ENCODE measurements at places on chromosomes 2 and 18.

GRCh38 chr2:30450025-30450424 is 3.0 kb downstream of the LCLAT1 start:
- no peak for DNase-seq

- no peak for DNase-seq
Measured at GRCh38 chr2:153133716-153134115, 344.8 kb downstream of the RPRM start.

- no peak for DNase-seq
Measured at GRCh38 chr2:227703280-227703732, 14.5 kb downstream of the SLC19A3 start.

DNA sequence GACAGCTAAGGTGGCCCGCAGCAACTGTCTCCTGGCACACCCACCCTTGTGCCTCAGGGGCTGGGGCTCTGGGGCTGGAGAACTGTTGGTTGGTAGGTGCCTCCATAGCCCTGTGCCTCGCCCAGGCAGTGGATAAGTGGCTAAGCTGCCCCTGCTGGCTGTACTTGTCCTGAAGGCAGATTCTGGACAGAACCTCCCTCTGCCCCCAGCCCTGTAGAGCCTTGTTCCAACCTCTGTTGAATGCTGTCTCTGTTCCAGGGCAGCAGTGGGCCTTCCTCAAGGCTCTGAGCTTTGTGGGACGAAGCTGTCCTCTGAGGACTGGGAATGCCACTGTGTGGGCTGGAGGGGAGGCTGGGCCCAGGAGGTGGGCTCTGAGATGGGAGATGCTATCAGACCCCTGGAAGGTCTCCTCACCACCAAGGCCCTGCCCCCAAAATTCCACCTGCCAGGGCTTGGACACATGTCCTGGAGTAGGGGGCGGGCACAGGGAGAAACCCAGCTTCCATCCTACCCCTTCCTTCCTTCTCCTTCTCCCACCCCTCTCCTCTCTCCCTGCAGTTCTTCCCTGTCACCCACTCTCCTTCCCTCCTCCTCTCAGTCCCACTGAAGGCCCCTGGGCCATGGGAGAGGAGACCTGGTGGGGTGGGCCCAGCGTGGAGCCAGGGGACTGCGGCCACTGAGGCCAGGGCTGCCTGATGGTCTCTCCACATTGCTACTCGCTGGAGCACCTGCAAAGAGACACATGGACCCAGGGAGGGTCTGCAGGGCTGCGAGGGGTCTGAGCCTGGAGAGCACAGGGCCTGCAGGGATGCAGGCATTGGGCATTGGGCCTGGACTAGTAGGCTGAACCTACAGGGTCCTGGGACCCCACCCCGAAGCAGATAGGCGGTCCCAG is 1.7 kb upstream of the PDCD1 start:
- DNase-seq: no peak

DNA sequence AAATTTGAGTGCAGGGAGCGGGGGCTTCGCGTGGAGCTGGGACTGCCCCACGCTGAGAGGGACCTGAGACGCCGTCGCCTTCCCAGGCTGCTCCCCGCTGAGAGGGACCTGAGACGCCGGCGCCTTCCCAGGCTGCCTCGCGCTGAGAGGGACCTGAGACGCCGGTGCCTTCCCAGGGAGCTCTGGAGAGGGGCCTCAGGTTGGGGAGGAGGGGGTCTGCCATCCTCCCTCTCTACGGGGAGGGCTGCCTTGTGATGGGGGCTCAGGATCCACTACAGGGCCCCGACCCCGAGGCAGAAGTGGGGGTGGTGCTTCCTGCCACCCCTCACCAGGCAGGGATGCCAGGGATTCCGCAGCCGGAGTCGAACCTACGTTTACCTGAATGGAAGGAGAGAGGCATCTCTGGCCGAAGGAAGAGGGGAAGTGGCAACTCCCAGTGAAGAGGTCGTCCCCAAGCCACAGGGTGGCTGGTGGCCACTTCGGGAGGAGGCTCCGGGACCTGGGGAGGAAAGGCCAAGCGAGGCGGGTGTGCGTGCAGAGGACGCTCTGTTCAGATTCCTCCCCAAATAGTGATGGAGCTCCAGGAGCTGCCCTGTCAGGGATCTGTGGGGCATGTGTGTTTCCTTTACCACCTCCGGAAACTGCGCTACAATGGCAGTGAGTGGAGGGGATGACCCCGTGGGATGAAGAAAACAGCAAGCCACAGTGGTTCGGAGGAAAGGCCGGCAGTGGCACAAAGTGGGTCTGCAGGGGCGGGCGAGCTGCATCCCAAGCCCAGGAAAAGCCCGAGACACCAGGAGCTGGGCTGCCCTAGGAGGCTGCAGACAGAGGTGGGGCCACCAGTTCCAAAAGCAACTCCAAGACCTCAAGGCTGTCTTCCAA is 108.2 kb upstream of the CTDP1 start:
- no peak for DNase-seq

DNA sequence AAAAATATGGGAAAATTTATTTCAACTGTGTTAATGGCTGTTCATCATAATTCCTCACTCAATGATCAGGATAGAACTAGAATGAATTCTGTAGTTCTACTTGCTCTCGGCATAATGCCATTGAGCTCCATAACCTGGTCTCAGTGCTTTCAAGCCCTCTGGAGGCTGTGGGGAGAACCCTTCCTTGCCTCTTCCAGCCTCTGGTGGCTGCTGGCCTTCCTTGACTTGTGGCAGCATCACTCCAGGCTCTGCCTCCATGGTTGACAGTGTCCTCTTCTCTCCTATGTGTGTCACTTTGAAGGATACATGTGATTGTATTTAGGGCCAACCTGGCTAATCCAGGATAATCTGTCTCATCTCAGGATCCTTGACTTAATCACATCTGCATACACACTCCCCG is 26.9 kb upstream of the CABYR start:
- DNase-seq: no peak

DNA sequence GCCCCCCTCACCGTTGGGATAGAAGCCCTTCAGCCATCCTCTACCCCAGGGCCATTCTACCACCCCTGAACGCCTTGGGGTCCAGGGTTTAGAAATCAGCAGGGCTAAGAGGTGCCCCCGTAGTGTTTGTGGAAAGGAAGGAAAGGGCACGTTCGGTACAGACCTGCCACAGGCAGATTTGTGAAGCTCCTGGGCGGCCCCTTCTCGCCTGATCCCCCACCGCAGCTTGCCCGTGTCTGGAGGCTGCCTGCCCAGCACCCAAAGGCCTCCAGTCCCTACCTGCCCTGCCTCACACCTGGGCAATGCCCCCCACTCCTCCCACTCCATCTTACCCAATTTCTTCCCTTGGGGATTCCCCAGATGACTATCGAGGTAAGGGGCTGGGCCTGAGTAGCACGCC is 21.2 kb downstream of the ATP6V1C2 start:
- no peak for DNase-seq

GRCh38 chr2:191895743-191896142 is 48.9 kb upstream of the CAVIN2 start:
- DNase-seq: no peak

DNA sequence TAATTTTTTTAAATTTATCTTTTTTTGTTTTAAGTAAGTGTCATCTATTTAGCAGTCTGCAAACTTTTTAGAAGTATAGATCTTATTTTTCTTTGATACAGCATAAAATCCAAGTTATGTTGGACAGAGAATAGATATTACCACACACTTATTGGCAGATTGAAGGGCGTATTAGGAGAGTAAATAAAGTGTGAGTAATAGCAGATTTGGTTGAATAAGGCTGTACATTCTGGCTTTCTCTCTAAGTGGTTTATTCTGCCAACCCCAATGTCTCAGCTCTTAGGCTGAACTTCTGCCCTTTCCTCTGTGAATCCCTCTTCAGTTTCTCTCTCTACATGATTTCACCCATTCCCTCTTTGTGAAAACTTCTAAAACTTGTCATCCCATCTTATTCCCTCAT is 651.2 kb downstream of the DCC start:
- no peak for DNase-seq

- no peak for DNase-seq
Measured at GRCh38 chr2:95730813-95731212, 139.0 kb downstream of the TRIM43 start.

DNA sequence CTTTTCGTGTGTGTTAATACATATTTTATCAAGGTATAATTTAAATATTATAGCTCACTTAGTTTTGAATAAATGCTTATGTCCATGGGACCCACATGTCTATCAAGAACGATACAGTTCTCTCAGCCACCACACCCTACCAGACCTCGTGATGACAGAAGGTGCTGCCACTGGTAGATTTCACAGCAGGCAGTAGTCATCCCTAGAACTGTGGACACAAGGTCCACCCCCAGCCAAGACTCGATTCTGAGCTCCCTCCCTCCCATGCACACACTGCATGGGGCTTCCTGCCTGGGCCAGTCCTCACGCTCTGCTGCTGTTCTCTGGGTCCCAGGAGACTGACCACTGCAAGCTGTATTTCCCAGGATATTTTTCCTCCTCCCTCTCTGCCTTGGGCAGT is 26.5 kb upstream of the CREB1 start:
- no peak for DNase-seq

- DNase-seq: no peak
Measured at GRCh38 chr2:171800639-171801038, 93.4 kb downstream of the SLC25A12 start.

DNA sequence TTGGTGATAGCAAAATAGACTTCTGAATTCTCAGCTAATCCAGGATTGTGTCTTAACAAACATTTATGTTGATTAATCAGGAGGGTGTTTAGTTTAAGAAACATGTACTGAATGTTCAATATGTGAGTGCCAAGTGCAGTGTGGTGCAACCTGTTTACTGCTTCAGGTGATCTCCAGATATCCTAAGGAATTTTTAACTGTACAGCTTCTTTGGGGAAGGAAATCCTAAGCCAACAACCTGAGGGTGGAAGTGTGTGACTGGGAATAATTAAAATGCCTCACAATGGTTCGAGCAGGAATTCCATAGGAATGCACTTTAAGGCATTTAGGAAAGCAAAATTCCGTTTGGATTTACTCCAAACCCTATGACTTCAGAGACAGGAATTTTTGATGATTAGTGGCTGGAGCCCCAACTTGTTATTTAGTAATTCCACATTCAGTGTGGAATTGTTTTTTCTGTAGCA is 16.4 kb downstream of the CRIM1 start:
- no peak for DNase-seq

GRCh38 chr2:168601741-168602140 is 145.7 kb downstream of the CERS6 start:
- no peak for DNase-seq

GRCh38 chr2:217208867-217209266 is 349.0 kb upstream of the TNP1 start:
- DNase-seq: no peak

GRCh38 chr2:224060783-224061482 is 21.8 kb upstream of the SERPINE2 start:
- no peak for DNase-seq

- no peak for DNase-seq
Measured at GRCh38 chr2:133607679-133608078, 39.4 kb upstream of the NCKAP5 start.

DNA sequence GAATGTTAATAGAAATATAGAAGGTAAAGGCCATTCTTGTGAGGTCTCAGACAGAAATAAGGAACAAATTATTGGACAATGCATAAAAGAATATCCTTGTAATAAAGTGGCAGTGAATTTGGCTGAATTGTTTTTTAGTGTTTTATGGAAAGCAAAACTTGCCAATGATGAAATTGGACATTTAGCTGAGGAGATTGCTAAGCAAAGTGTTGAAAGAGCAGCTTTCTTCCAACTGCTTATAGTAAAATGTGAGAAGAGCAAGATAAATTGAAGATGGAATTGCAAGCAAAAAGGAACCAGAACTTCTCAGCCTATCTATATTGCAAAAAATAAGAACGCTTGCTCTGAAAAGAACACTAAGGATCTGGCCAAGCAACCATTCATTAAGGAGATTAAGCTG is 245.7 kb downstream of the MREG start:
- DNase-seq: no peak

DNA sequence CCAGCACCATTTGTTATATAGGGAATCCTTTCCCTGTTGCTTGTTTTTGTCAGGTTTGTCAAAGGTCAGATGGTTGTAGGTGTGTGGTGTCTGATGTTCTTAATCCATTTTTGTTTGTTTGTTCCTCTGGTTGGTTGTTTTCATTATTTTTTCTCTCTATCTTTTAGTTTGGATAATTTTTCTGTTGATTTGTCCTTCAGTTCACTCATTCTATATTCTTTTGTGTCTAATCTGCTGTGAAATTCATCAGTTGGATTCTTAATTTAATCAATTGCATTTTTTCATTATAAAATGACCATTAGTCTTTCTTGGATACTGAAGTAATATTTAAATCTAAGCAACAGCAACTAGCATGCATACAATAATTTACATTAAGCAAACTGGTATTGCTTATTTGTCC is 206.7 kb upstream of the TRIB2 start:
- no peak for DNase-seq

DNA sequence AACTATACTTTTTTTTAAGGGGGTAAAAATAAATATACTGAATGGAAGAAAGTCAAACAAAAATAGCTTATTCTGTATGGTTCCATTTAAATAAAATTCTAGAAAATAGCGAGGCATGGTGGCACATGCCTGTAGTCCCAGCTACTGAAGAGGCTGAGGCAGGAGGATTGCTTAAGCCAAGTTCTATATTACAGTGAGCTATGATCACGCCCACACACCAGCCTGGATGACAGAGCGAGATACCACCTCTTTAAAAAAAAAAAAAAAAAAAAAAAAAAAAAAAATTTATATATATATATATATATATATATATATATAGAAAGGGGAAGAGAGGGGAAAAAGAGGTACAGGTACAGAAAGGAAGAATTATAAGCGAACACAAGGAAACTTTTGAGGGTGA is 77.7 kb downstream of the MEMO1 start:
- no peak for DNase-seq

GRCh38 chr2:72148837-72149555 is 1.3 kb upstream of the CYP26B1 start:
- DNase-seq: no peak
